CD4-positive, alpha-beta T cell (primary cell): ENCODE measurements at places on chromosomes 6 and 20. TPM values are rescaled to one million over a fixed set of nuclear protein-coding genes. Genes with fewer than 3 reads are reported as not detected.

The STMND1 gene
- total RNA-seq: not detected

- DNase-seq: no peak
These were observed 98.0 kb downstream of the EYA2 start for GRCh38 chr20:46992640-46993035.

GRCh38 chr20:8515810-8516435 is 383.9 kb downstream of the PLCB1 start:
- no peak for DNase-seq

DNA sequence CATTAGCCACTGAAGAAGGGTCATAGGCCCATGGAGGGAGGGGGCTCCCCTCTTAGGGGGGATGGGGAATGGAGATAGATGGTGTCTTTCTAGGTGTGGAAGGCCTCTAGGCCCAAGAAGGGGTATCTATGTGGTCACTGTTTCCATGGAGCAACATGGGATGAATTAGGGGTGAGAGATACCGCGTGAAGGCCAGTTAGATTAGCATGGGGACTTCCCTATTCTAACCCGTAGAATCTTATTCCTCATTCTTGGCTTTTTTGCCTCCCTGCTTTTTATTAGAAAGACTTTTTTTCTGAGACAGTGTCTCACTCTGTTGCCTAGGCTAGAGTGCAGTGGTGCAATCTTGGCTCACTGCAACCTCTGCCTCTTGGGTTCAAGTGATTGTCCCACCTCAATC is 3.2 kb downstream of the RAB44 start:
- no peak for DNase-seq

The BPI gene
- 0.14 TPM for total RNA-seq

DNA sequence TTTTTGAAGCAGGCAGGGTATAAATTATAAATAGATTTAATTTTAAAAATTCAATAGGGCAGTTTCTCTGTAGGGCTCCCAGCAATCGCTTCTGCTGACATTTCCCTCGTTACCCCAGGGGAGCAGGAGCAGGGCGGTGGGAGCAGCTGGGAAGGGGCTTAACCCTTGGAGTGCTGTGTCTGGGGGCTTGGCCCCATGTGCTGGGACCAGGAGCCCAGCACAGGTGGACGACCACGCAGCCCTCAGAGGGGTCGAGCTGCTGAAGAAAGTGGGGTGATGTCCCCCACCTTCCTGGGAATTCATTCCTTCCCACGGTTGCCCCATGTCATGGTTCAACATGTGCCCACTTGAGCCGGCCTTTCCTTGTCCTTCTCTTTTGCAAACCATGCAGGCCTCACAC is 67.5 kb upstream of the STX16 start:
- no peak for DNase-seq

DNA sequence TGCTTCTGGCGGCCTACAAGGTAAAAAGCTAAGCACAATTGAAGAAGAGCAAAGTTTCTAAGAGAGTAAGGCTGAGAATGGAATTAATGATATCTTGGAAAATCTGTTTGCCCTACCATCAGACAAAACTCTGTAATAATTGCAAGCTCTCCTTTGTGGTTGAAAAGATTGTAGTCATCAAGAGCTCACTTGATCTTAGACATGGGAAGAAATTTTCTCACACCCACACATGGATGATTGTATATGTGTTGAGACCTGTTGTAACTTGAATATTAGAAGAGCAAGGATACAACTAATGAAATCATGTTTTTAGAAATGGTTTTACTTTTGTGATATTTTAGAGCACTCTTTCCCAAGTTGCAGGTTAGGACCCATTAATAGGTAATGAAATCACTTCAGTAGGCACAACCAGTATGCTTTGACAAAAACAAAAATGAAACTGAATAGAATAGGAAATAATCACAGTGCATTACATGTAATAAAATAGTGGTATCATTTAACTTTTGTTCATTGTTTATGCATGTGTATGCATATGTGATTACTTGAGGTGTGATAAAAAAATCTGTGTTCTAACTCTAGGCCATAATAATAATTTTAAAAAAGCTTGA is 14.0 kb downstream of the DCBLD1 start:
- no peak for DNase-seq

DNA sequence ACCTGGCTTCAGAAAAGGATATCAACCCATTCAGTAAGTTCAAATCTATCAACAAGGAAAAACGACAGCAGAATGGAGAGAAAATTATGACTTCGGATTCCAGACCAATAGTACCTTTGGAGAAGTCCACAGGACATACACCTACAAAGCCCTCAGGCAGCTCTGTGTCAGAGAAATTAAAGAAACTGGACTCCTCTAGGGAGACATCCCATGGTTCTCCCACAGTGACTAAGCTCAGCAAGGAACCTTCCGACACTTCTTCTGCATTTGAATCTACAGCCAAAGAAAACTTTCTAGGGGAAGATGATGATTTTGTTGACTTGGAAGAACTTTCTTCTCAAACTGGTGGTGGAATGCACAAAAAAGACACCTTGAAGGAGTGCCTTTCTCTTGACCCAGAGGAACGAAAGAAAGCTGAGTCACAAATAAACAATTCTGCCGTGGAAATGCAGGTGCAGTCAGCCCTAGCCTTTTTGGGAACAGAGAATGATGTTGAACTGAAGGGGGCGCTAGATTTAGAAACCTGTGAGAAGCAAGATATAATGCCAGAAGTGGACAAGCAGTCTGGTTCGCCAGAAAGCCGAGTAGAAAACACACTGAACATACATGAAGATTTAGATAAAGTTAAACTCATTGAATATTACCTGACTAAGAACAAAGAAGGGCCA is 67.4 kb upstream of the HINT3 start:
- peak; percentile 58 for DNase-seq

DNA sequence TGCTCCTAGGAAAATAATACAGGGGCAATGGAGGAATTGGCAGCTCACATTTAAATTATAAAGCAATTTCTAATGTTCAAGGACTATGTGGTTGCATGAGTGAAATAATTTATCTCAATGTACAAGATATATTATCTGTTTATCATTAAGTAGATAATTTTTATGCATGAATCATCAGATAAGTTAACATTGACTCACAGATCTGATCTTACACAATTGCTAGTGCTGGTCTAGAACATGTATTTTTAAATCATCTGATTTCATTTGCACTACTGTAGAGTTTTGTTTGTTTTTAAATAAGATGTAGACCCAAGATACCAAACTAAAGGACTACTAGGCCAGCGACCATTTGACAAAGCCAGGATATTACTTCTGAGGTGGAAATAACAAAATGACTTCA is 199.2 kb downstream of the BMP2 start:
- DNase-seq: no peak

DNA sequence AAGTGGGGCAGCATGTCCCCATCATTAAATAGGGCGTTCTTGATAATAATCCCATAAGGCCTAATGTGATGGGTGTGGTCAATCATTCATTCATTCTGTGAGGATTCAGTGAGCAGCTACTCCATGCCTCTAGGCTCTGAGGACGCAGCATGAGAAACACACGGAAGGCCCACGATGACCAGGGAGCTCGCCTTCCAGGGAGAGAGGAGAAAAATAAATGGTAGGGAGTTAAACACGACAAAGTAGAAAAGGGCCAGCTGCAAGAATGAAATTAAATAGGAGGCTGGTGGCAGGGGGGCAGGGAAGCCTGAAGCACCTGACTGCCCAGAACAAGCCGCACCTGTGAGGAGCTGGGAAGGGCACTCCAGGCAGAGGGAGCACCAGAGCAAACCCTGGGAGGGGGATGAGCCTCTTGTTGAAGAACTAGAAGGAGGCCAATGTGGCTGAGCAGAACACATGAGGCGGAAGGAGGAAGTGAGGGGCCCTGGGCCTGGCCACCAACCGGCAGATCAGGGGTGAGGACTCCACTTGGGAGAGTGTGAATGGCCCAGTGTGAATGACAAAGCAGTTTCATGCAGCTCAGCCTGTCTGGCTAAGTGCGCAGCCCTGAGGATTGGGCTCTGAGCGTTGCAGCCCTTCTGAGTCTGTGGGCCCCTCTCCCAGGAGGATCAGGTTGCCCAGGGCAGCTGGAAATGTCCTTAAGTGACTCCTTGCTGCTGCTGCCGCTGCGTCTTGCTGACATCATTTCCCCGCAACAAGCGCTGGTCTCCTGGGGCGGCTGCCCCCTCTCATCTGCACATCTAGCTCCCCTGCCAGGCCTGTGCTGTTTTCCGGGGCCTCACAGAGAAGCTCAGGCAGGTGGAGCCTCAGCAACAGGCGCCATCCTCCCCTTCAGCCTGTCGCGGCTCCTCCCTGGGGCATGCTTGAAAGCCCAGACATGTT is 99.9 kb downstream of the CDH26 start:
- peak; percentile 59 for DNase-seq
